ENCODE measurements at places on chromosomes 12 and 14.
A peak's percentile ranks its signal among the peaks of the same experiment; 100 is the strongest.

GRCh38 chr12:88802096-88802706, 221.9 kb upstream of the KITLG start:
- DNase-seq, result no peak

DNA sequence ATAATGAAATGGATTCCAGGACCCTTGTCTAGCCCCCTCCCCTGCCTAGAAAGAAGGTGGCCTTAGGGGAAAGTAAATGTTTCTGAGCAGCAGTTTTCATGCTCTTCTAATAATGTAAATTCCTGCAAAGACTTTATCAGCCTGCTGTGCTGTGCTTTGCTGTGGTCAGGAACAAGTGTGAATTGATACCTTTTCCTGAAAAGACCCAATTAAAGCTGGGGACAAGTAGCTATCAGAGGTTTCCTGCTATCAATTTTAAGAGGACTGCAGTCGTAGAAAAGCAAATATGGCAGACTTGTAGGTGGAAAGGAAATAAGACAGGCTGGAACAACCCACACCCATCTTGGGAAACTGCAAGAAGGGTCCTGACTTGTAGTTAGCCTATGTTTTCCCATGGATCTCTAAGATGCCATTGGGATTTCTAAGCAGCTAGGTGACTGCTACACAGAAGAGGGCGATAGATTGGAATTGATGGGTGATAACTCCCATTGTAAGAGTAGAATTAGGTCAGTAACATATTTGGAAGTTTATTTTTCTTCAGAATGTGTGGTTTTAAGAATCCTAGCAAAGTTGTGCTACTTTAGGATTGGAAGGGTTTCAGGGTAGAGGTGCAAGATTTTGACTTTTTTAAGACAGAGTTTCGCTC, 3.1 kb downstream of the DYNLL1 start:
- no peak for DNase-seq

- no peak for DNase-seq
Observed at GRCh38 chr12:26255893-26256645, 60.7 kb downstream of the SSPN start.

- DNase-seq, result no peak
Observed at GRCh38 chr14:94355191-94355794, 32.2 kb upstream of the SERPINA6 start.

- no peak for DNase-seq
Observed at GRCh38 chr14:81868172-81868571, 334.5 kb upstream of the SEL1L start.

DNA sequence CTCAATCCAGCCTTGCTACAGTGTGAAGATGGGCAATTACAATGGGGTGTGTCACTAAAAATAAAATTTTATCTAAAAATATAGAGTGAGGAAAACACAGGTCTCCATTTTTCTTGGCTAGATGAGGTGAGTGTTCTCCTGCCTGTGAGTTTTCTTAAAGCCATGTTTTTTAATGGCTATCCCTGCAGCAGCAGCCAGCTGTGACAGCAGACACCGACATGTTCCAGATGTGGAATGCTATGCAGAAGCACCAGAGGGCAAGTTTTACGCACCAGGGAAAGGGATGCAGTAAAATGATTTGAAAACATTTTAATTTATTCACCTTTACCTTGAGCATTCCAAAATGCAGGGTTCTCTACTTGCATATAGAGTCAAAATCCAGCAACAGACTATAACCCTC, 577.0 kb upstream of the STXBP6 start:
- DNase-seq, result no peak

DNA sequence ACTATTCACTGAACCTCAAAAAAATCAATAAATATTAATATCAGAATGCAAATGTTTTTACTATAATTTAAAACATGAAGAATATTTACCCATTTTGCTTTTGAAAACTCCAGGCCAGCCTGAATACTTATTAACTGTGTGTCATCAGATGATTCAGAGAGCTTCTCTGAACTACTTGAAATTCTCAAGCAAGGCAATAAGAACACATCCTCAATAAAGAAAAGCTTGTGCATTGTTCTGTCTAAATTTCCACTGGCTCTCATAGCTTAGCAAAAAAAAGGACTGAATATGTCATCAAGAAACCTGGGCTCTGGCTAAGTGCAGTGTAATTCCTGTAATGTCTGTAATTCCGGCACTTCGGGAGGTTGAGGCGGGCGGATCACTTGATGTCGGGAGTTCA, 194.1 kb downstream of the BTG1 start:
- DNase-seq, result no peak

DNA sequence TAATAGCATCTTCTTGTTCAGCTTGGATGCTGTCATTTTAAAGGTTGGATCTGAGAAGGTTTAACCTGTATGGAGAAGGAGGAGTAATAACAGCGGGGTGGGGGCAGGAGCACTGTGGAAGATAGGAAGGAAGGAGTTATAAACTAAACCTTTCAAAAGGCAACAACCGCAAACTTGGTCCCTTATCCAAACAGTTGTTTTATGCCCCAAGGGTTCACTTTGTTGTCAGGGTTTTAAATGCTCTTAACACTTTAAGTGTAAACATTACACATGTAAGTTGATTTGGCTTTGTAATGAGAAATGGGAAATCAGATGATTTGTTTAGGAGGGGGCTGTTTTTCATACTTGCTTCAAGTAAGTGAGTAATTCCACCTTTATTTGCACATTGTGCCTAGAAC, 3.0 kb downstream of the NPAS3 start:
- DNase-seq, result peak; percentile 18

- no peak for DNase-seq
Observed at GRCh38 chr12:22797701-22798100, 172.7 kb downstream of the ETNK1 start.

DNA sequence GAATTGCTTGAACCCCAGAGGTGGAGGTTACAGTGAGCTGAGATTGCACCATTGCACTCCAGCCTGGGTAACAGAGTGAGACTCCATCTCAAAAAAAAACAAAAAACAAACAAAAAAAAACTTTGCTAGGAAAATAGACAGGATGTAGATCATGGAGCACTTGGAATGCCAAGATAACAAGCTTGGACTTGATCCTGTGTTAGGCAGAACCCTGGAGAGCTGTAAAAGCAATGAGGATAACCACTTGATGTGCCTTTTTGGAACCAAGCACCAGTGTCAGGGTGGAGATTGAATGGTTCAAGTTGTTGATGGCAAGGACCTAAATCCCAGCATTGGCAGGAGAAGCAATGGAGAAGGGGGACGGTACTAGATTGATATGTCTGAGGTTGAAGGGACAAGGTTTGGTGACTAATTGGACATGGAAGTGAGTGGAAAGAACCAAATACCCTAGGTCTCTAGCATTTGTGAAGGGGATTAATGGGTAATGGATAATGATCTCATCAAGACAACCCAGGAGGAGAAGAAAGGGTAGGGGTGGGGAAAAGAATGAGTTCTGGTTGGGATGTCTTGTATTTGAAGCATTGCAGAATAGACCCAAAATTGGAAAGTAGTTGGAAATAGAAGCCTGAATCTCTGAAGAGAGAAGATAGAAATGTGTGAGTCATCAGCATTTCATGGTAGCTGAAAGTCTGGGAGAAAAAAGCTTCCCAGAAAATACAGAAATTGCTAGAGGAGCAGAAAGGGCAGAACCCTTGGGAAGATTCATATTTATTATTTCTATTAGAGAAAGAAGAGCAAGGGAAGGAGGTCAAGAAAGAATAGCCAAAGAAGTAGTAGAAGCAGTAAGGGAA, 176.7 kb downstream of the NUAK1 start:
- DNase-seq, result no peak

- no peak for DNase-seq
Observed at GRCh38 chr12:43112101-43112920, 439.7 kb downstream of the ADAMTS20 start.

- no peak for DNase-seq
Observed at GRCh38 chr12:49092086-49092815, 2.4 kb downstream of the DHH start.

DNA sequence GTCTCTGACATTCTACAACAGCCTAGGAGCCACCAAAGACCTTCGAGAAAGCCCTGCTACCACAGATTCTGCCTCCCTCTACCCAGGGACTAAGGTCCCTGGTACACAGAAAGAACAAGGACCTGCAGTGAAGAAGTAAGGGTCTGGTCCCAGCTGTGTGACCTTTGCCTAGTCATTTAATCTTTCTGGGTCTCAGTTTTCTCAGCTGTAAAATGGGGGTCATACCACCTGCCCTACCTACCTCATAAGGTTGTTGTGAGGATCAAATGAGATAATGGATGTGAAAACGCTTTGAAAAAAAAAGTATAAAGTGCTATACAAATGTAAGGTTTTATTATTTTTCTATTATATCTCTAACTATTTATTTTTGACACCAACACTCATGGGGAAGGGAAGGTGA, 5.2 kb upstream of the PRKAG1 start:
- no peak for DNase-seq

- no peak for DNase-seq
Observed at GRCh38 chr12:92295523-92295922, 149.9 kb upstream of the BTG1 start.
